ENCODE measurements at places on chromosomes 6 and 20.

DNA sequence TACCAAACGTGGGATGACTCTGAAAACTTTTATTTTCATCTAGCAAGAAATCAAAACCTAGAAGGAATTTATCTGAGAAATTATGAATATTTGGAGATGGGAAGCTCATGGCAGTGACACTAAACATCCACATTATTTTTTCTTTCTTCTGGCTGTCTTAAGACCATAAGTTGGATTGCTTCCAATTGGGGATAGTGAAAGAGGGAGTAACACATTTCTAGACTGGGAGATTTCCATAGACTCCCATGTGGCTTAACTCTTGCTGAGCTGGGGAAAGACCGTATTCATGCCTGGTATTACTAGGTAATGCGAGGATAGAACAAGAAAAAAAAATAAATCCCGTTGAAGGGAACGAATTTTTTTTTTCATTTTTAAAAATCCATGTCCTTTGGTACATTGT lies 120.0 kb downstream of the UTRN start:
- DNase-seq: no peak

- DNase-seq: no peak
Measured at GRCh38 chr6:16129623-16130401, 926 bp downstream of the MYLIP start.

GRCh38 chr6:69861986-69862385 lies 4.4 kb upstream of the COL19A1 start:
- no peak for DNase-seq

GRCh38 chr6:24658573-24659560 lies 7.8 kb downstream of the TDP2 start:
- DNase-seq: no peak

DNA sequence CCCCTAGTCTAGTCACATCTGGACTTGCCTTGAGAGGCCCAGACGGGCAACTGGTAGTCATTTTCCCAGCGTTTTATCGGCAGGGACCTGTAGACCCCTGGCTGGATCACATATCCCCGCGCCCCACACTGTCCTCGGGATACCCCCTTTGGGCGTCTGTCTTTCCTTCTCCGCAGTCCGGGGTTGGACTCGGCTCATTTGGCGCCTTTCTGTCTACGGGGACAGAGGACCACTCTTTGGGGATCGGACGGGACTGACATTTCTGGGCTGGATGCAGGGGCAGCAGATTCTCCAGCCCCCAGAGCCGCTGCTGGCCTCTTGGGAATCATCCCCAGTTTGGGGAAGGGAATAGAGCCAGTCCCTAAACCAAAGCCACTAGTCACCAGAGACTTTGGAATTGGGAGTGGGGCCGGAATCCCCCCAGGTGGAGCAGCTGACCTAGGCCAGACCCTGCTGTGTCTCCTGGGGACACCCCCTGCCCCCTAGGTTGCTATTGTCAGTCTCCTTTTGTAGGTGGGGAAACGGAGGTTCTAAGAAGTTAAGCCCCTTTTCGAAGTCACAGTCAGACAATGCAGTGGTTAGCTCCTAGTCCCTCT lies 734 bp downstream of the FAM110A start:
- DNase-seq: no peak

- no peak for DNase-seq
Measured at GRCh38 chr6:44298055-44298803, 14.9 kb downstream of the AARS2 start.

GRCh38 chr6:131628726-131629125 lies 684 bp upstream of the MED23 start:
- no peak for DNase-seq

- DNase-seq: no peak
Measured at GRCh38 chr20:37364927-37365272, 19.0 kb downstream of the SRC start.

- no peak for DNase-seq
Measured at GRCh38 chr6:161449521-161449920, 175.7 kb upstream of the AGPAT4 start.

DNA sequence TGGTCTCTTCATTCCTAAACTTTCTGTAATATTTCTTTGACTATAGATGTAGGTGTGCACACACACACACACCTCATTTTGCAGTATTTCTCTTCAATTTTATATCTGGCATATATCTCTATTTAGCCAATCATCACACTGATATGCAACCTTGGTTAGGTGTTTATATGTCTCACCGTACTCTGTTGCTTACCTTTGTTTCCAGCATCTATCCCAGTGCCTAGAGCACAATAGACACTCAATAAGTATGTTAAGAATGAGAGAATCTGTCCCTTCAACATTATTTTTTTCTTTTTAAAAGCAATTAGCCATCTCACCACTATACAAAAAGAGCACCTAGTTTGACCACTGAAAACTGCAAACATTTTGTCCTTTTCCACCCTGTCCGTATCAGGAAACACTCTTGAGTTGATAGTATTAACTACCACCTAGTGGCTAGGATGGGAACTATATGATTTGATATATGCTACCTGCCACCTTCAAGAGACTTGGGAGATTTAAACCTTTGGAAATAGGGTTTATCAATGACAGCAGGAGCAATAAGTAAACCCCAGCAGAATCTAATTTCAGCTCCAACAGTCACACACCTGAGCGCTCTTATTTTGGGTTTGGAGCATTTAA lies 48.7 kb upstream of the RSPO3 start:
- no peak for DNase-seq

DNA sequence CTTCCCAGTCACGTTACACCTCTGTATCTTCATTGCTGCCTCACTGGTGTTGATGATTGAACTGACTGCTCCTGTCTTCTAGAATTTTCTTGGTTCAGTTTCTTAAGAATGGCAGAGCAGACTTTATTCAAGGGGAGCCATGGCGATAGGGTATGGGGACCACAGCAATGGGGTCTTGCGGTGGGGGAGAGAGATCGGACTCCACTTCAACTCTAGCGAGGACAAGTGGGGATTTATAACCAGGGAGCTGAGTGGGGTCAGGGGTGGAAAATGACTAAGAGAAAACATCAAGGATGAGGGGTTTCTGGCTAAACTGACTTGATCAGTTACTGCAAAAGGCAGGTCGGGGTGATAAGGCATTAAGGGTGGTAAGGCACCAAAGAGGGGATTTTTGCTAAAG lies 156.4 kb downstream of the CD83 start:
- no peak for DNase-seq

DNA sequence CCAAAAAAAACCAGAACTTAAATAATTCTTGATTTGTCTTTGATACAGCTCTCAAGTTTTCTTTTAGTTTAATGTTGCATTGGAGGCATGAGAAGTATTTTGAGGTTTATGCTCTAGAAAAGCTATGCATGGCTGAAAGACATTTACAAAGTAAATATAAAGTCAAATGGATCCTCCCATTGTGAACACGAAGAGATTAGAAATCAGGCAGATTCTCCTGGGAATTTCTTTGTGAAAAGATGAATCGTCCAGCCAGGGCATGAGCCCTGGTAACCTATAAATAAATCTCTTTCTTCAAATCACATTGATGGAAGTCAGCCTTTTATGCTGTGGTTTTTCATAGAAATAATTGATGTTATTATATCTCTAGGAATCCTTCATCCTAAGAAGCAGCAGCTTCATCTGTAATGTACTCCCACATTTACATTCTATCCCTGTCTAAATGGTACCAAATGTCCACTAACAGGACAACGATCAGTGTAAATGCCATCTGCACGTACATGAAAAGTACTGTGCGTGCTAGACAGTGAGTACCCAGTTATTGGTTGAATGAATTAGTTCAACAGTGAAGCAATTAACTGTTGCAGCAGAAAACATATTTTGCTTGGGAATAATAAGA lies 143.6 kb downstream of the ALDH8A1 start:
- DNase-seq: no peak

GRCh38 chr6:170143401-170144150 lies 147.3 kb downstream of the DLL1 start:
- no peak for DNase-seq

DNA sequence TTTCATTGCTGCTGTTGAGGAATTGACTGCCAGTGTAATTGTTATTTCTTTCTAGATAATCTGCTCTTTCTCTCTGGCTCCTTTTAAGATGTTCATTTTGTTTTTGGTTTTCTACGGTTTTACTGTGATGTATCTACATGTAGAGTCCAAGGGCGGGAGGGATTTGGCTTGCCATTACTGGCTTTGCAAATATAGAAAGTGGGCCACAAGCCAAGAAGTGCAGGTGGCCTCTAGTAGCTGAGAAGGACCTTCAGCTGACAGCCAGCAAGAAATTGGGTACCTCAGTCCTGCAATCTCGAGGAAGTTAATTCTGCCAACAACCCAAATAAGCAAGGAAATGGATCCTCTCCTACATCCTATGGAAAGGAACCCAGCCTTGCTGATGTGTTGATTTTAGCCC lies 42.8 kb upstream of the GLP1R start:
- no peak for DNase-seq

DNA sequence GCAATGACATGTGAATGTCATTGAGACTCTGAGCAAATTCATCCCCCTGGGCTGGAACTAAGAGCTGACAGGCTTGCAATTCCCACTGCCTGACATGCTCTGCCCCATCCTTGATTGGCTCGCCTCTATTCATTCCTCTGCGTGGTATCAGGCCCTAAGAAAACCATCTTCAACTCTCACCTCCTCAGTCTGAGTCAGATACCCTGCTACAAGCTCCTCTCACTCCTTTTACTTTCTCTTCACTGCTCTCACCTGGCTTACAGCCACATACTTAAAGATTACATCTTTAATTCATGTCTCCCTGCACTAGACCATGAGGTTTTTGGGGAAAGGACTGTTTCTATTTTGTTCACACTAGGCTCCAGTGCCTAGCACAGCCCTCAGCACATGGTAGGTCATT lies 131.6 kb downstream of the KIF6 start:
- DNase-seq: no peak

DNA sequence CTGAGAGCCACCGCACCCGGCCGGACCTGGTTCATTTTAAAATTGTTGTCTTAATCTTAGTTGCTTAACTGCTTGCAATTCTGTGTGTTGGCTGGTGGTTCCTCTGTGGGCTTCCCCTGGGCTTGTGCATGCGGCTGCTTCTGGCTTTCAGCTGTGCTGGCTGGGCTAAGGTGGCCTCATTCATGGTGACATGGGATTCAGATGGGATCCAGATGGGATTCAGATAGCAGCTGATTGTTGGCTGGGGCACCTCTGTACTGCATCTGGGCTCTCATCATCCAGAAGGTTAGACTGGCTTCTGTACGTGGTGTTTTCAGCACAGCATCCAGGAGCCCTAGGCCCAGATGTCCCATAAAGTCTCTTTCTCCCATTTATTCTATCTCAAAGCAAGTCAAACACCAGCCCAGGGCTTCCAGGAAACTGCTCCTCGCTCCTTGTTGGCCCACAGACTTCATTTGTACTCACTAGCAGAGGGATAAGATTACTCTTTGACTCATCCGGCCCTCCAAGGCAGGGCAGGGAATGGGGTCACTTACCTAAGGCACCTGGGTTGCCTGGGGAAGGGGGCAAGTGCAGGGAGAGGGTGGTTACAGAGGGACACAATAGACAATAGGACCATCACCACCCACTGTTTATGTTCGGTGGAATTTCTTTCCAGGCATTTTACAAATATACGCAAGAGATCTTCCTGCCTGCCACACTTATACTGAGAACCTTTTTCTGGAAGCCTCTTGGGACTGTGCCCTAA lies 10.2 kb upstream of the PEDS1 start:
- DNase-seq: no peak

DNA sequence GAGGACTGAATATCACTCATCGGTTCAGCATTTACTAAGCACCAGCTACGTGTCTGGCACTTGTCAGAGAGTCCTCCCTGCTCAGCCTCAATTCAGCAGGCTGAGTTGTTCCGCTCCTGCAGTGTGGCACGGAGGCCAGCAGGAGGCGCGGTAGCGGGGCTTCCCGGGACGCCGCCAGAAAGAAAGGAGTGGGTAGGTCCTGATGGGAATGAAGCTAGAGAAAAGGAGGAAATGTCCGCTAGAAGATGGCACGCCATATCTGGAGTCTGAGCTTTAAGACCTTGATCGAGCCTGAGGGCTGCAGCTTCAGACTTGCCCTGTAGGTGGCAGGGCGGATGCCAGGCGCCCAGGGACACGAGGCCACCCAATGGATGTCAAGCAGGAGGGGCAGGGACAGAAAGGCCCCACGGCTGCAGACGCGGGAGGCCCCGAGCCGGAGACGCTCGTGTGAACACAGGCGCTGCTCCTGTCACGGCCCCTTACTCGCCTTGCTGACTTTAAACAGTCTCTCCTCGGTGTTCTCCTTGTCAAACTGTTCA lies 18.7 kb downstream of the SERPINB6 start:
- peak; percentile 21 for DNase-seq

GRCh38 chr6:78489874-78490273 lies 377.5 kb upstream of the IRAK1BP1 start:
- no peak for DNase-seq

DNA sequence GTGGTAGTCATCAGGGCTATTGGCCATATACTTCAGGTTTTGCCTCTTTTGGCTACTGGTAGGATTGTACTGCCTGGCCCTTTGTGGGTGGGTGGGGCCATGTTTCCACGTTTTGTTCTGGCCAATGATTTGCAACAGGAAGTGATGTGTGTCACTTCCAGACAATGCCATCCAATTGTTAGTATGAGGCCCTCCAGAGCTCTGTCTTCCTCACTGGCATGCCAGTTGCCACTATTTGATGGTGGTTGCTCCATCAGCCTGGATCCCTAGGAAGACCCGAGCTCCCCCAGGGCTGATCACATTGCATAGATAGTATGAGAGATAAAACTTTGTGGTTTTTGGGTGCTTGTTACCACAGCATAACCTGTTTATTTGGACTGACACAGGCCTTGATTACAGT lies 7.7 kb upstream of the LRRN4 start:
- no peak for DNase-seq

DNA sequence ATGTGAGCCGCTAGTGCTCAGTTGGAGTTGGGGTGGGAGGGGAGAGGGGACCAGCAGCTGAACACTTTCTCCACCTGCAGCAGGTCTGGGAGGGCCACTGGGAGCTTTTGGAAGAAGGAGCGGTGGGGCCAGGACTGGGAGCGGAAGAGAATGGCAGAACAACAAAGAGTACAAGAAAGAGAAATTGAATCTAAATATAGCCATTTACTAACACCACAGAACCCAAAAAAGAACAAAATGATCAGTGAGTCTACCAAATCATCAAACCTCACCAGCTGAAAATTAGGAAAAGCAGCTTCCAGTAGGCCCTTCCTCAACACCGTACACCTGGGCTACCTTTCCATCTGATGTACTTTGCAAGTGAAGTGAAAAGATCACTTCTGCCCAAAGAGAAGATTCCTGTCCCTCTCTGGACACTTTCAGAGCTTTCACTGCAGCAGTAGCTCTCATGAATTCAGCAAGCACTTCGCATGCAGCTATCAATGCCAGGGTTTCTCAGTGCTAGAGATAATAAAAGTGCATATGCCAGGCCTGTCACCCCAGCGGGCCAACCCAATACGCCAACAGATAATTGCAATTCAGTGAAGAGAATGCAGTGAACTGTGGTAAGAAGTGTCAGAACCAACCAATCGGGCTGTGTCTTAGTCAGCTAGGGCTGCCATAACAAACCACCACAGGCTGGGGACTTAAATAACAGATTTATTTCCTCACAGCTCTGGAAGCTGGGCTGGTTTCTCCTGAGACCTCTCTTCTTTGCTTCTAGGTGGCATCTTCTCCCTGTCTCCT lies 597 bp downstream of the LY86 start:
- no peak for DNase-seq

Measured in stimulated activated CD4-positive, alpha-beta T cell treated with anti-CD3 and anti-CD28 coated beads, Interleukin-1b, Interleukin-23, amount 100 ng/mL, for 1 hour (primary cell).